Effector CD4-positive, alpha-beta T cell (primary cell): ENCODE measurements at places on chromosomes 1 and 21.

GRCh38 chr21:14734191-14734590 is 188.1 kb upstream of the SAMSN1 start:
- no peak for DNase-seq

DNA sequence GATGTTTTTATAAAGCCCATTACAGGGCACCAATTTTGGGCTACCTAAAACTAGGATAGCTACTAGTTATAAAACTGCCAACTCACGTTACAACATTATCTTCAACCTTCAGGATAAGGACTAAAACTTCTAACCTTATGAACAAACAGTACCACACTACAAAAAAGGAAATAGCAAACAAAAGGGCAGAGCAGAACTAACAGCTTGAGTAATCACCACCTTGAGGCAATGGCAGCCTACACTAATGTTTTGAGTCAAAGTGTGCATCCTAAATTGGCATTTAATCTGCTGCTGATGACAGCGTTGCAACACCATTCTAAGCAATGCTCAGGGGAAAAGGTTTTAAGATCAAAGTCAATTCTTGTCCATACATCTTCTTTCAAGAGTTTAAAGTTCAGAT is 27.2 kb downstream of the PTP4A2 start:
- DNase-seq = no peak

DNA sequence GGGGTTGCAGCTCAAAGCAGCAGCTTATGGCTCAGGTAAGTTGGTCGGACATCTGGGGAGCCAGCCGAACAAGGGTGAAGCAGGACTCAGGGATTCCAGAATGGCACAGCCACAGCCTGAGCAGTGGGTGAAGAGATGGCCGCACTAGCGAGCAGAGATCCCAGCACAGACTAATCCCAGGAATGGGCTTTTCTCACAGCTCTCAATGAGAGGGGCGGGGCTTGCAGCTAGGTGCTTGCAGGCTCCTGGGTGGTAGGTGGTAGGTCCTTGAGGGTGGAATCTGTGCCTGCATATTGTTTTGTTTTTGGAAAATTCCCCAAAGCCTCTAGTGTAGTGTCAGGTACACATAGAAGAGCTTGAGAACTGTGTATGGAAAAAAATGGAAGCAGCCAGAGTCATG is 9.0 kb downstream of the KIAA0040 start:
- no peak for DNase-seq

DNA sequence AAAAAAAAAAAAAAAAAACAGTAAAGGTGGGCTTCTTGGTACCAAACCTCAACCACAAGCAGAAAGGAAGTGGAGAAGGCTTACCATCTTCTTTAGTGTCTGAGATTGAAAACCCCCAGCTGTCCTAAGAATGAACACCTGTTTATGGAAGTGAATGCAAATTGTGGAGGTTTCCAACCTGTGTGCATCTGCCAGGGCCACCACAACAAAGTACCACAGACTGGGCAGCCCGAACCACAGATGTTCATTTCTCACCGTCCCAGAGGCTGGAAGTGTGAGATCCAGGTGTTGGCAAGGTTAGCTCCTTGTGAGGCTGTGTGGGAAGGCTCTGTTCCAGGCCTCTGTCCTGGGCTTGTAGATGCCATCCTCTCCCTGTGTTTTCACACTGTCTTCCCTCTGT is 348.7 kb downstream of the SETD4 start:
- no peak for DNase-seq

- DNase-seq = no peak
Measured at GRCh38 chr1:115437196-115437595, 99.1 kb upstream of the NGF start.

GRCh38 chr1:84412316-84412942 is 14.1 kb downstream of the DNASE2B start:
- DNase-seq = no peak

DNA sequence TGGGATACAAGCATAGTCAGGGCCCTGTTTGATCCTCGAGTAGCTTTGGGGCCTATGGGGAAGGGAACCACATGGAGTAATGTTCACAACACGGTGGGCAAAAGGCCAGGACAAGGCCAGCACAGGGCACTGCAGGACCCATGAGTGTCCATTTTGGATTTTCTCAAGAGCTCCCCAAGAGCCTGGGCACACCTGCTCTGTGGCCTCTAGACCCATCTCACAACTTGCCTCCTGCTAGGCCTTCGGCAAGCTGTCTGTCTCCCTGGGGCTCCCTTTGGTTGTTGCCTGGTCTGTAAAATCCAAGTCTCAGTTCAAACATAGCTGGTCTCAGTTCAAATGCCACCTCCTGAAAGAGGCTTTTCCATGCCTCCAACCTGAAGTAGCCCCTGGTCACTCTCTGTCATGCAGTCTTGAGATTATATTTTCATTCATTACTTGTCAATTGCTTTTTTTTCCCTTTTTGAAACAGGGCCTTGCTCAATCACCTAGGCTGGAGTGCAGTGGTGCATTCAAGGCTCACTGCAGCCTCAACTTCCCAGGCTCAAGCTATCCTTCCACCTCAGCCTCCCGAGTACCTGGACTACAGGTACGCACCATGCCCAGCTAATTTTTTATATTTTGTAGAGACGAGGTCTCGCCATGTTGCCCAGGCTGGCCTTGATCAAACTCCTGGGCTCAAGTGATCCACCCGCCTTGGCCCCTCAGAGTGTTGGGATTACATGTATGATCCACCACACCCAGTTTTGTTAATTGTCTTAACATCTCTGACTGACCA is 107.4 kb downstream of the MATN1 start:
- no peak for DNase-seq

- no peak for DNase-seq
Measured at GRCh38 chr1:15876357-15877055, 29.0 kb downstream of the SPEN start.

DNA sequence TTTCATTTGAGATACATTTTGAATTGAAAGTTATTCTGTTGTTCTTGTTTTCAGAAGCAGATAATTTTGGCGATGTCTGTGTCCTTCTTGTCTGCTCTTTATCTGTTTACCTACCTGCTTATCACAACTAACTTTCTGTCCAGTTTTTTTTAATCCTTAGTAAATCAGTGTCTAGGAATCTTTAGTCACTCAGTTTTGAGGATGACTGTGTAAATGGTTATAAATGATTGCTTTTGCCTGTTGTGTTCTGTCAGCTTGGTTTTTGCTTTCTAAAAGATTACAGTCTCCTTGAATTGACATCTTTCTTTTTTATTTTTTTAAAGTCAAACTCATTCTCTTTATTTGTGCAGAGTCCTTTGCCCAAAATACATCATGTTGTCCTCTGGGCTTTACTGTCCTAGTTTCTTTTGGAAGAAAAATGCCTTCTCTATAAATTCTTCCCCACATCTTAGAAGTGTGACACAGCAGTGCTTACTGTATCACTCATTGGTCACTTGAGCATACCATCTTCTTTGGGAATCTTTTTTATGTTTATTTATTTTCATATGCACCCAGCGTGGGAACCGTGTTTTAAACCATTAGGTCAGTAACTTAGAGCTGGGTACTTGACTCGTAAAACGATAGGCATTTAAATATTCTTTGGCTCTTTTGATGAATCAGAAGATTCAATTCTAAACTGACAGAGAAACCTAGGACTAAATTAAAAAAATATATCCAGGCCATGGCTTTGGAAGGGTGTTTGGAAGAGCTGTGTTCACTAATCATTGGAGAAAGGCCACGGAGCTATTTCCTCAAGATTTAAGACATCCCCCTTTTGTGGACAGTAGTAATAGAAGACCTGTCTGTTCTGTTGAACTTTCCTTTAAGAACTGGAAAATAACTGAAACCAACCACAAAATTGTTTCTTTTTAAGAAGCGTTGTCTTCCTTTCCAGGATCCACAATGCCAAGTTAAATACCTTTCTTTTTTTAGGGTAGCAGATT is 20.9 kb downstream of the LAMC1 start:
- no peak for DNase-seq

GRCh38 chr1:178020968-178021640 is 51.2 kb upstream of the SEC16B start:
- no peak for DNase-seq

DNA sequence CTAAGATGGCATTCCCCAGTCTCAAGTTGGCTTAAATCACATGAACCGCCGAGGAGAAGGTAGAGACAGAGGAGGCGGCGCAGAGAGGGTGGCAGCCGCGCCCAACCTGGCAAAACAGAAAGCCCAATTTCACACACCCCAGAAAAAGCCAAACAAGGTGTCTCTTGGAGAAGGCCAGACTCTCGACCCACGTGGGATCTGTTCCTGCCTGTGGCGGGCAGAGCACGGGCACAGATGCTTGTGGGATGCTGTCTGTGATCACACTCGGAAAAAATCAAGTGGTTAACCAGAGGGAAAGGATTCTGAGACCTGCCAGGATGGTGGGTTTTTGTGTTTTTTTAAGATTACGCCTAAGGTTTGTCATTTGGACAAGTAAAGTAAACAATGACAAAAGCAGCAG is 80.7 kb downstream of the MRPL37 start:
- no peak for DNase-seq

DNA sequence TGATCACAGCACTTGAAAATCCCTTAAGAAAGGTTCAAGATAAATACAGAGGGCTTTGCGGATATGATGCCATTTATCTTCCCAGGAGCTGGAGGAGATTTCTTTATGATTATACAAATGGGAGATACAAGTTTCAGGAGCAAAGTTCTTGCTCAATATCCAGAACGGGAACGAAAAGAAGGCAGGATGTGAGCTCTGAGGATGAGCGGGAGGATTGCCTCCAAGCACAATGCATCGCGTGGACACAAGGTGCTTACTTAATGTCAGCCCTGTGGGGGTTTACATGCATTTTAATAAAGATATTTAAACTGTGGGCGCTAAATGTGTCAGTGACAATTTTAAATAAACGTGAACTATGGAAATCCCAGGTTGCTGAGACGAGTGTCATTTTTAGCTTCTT is 59.0 kb downstream of the SYT6 start:
- no peak for DNase-seq

DNA sequence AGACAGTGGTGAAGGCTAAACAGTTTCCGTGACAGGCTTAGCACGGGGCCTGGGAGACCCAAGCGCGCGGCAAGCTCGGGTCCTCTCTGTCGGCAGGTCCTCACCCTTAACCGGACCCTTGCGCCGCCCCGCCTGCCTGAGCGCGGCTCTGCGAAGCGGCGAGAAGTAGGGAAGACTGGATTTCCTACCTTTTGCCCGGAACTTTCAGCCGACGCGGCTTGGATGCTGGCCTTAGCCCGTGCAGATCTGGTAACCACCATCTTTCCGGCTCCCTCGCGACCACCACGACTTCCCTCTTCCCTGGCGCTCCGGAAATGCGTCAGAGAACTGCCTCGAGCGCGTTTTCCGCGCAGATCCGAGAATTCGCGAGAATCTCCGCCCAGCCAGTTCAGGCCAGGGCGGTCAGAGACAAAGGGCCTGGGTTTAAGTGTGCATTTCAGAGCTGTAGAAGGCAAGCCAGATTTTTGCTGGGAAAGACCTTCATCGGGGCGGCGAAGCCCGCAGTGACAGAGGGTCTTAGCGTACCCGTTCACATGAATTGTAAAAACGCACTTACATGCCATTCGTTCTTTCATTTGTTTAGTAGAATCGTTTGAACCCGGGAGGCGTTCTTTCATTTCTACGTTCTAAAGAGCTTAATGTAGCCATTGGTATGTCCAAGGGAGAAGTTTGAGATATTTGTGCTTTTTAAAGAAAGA is at the start of gene DNTTIP2:
Gene DNTTIP2 (minus strand): TSS at position 318 of the 698 bp plus-strand sequence. CDS start 58 bp downstream, at position 260.
- peak; percentile 82 for DNase-seq

DNA sequence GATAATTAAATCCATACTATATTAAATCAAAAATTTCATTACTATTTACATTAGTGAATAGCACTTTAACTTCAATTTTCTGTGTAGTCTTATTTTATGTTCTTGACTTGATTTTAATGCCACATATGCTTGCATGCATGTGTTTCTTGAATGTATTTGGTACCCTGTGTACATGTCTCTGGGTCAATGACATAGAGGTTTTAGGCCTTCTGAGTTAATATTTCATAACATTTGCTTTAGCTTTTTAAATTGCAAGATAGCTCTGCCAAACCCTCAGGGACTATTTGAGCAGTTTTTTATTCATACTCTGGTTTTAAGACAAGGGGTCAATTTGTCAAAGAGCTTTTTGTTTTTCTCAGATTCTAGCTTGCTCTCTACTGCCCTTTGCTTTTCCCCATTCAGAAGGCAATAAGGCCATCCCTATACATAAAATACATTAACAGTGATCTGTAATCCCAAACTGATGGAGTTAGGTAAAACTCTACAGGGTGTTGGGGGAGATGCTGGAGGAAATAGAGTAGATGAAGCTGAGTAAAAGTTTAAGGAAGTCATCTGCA is 5.0 kb downstream of the MLLT11 start:
- DNase-seq = no peak

GRCh38 chr1:232922485-232922884 is 27.9 kb upstream of the NTPCR start:
- no peak for DNase-seq

DNA sequence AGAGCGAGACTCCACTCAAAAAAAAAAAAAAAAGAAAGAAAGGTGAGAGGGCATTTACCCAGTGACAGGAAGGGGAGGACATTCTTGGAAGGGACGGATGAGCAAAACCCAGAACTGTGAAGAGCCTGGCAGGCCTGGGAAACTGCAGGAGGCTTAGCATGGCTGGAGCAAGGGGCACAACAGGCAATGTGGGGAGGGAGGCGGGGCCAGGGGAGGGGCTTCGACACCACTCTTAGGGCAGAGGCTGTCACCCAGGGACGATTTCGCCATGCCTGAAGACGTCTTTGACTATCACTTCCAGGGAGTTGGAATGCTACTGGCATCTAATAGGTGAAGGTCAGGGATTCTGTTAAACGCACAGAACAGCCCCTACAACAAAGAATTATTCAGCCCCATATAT is 184.0 kb downstream of the HUNK start:
- DNase-seq = no peak

DNA sequence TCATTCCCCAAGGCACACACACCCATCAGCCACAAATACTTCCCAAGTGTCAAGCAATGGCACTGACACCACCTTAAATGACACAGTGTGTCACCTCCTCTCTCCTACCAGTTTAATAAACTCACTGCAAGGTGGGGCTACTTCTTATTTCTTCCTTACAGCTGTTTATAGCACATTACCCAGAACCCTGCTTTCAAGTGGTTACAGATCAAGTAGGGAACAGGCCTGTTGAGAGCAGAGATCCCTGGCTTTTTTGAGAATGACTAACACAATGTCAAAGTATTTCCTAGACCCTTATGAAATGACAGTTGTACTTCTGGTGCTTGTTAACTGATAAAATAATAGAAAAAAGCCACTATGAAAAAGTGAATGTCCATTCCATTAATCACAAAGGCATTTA is 19.8 kb downstream of the ZBTB17 start:
- DNase-seq = no peak
